ENCODE measurements at places on chromosomes 6 and 20. TPM values are rescaled to one million over a fixed set of nuclear protein-coding genes. Genes with fewer than 3 reads are reported as not detected.

DNA sequence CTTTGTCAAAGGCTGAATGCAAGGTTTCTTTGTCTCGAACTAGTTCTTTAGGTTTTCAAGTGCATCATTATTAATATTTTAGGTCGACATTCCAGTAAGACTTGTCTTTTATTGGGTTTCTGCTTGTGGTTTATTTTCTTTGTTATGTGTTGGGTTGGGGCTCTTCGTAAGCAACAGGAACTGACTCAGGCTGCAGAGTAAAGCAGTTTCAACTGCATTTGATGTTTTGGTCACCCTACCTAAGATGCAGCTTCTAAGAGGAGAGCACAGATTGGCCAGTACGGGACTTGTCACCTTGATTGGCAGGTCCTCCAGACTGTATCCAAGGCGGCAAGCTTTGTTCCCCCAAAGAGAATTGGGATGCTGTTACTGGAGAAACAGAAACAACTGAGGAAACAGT lies 149.5 kb upstream of the SULF2 start:
- no peaks in the 10 kb centered on the region for H3K36me3 ChIP-seq

The FILIP1 gene
- 2.0 TPM for total RNA-seq

- H3K4me3 ChIP-seq: no peak overlapping the region
- peak; percentile 65 for DNase-seq
- no peaks in the 10 kb centered on the region for H3K36me3 ChIP-seq
- no peaks in the 10 kb centered on the region for H3K27me3 ChIP-seq
Measured at GRCh38 chr6:96234444-96234843, 218.7 kb downstream of the FUT9 start.

DNA sequence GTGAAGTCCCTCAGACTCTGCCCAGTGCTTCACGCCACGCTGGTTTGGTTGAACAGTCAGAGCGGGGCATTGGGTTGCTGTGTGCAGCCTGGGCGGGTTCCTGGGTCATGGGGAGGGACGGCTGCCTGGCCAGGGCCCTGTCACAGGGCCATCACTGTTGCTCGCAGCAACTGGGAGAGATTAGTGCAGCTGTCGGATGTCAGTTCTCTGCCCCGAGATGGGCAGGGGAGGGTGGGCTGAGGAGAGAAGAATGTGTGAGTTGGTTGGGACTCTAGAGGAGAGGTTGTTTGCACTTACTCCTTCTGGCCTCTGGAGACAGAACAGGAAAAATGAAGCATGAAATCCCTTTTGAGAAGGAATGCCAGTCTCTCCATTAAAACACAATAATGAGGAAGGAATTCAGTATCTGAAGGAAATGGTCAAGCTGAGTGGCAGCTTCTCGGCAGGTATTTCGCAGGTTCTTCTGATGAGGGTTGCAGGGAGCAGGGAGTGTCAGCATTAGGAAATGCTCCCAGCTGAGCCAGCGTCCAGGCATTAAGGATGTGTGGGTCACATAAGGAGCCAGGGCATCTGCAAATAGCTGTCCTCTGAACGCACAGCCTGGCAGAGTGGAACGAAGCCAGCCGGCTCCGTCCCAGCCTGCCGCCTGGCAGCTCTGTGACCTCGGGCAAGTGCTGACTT lies 95.9 kb downstream of the SSR1 start:
- no peak for DNase-seq
- H3K36me3 ChIP-seq: peaks cover 21% of the 10 kb centered on the region
- no peak overlapping the region for H3K27ac ChIP-seq
- H3K27me3 ChIP-seq: no peaks in the 10 kb centered on the region
- no peak overlapping the region for H3K4me3 ChIP-seq

The LMBRD1 gene
- total RNA-seq: 22.0 TPM

DNA sequence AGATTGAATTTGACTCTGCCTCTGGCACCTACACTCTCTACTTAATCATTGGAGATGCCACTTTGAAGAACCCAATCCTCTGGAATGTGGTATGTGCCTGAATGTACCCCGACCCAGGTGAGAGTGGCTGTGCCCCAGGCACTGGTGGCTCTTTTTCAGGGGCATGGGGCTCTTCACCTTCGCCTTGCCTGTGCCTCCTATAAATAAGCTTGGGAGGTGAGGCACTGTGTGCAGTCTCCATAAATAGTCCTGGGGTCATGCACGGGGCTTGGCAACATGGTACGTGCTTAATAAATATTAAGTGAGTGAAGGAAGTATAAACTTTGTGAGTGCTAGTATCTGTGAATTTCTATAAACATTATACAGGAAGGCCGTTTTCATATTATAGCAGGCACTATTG lies 33.0 kb downstream of the GHRH start:
- H3K36me3 ChIP-seq: peaks cover 76% of the 10 kb centered on the region
- no peak overlapping the region for H3K27ac ChIP-seq
- no peaks in the 10 kb centered on the region for H3K4me1 ChIP-seq
- no peak for DNase-seq

- H3K27me3 ChIP-seq: no peaks in the 10 kb centered on the region
- no peaks in the 10 kb centered on the region for H3K36me3 ChIP-seq
- H3K4me3 ChIP-seq: no peak overlapping the region
- H3K27ac ChIP-seq: no peak overlapping the region
Measured at GRCh38 chr20:12821249-12821648, 187.5 kb upstream of the SPTLC3 start.

DNA sequence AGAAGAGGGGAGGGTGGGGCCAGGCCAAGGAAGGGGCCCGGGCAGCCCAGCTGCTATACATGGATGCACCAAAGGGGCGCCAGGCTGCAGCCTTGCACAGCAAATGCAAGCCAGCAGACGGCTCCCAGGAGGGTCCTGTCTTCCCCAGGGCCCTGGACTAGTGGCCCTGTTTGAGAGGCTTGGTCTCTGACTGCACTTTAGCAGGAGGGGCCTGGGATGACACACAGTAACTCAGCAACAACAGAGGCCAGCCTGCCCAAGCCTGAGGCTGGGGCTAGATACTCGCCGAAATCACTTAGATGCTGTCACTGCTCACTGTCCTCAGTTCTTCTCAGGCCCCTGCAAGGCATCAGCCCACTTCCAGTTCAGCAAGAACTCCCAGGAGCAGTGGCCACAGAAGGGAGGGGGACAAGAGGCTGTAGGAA lies 73.5 kb downstream of the TRAM2 start:
- H3K27ac ChIP-seq: peak overlapping the region; percentile 85
- peaks cover 41% of the 10 kb centered on the region for H3K4me1 ChIP-seq
- peaks cover 49% of the 10 kb centered on the region for H3K36me3 ChIP-seq

The CNR1 gene
- total RNA-seq: 0.84 TPM

The TMEM74B gene
- 2.1 TPM for total RNA-seq

GRCh38 chr6:40877362-40877761 lies 161.7 kb downstream of the UNC5CL start:
- H3K27me3 ChIP-seq: peaks cover 5% of the 10 kb centered on the region
- no peak overlapping the region for H3K27ac ChIP-seq
- DNase-seq: no peak
- H3K4me1 ChIP-seq: no peaks in the 10 kb centered on the region

GRCh38 chr20:59320854-59321647 lies 20.6 kb downstream of the EDN3 start:
- no peaks in the 10 kb centered on the region for H3K27me3 ChIP-seq
- DNase-seq: no peak
- no peaks in the 10 kb centered on the region for H3K36me3 ChIP-seq
- H3K27ac ChIP-seq: no peak overlapping the region

- no peaks in the 10 kb centered on the region for H3K4me1 ChIP-seq
- H3K36me3 ChIP-seq: no peaks in the 10 kb centered on the region
- H3K4me3 ChIP-seq: no peak overlapping the region
- H3K27me3 ChIP-seq: peaks cover 7% of the 10 kb centered on the region
Measured at GRCh38 chr6:159119791-159120190, 49.4 kb upstream of the FNDC1 start.

- peak overlapping the region; percentile 22 for H3K4me3 ChIP-seq
- peak overlapping the region; percentile 43 for H3K27ac ChIP-seq
- H3K27me3 ChIP-seq: no peaks in the 10 kb centered on the region
- no peaks in the 10 kb centered on the region for H3K36me3 ChIP-seq
- peaks cover 6% of the 10 kb centered on the region for H3K4me1 ChIP-seq
Measured at GRCh38 chr20:53763707-53764414, 170.2 kb upstream of the ZNF217 start.

DNA sequence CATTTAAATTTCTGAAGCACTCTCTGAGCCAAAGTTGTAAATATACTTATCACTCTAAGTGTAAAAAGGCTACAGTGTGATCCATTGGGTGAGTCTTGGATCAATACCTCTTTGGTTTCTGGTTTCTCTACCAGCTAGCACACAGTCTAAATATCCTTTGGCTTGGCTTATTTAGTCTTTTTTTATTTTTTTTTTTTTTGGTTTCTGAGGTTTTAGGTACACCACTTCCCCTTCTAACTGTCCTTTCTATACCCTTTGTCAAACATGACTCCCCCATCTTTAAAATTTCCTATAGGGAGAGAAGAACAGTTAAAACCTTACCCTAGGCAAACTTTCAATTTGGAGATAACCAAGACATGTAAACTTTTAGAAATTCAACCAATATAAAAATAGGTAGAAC lies 379.0 kb downstream of the PHF3 start:
- no peaks in the 10 kb centered on the region for H3K36me3 ChIP-seq
- no peak overlapping the region for H3K27ac ChIP-seq
- no peak overlapping the region for H3K4me3 ChIP-seq
- H3K4me1 ChIP-seq: no peaks in the 10 kb centered on the region

DNA sequence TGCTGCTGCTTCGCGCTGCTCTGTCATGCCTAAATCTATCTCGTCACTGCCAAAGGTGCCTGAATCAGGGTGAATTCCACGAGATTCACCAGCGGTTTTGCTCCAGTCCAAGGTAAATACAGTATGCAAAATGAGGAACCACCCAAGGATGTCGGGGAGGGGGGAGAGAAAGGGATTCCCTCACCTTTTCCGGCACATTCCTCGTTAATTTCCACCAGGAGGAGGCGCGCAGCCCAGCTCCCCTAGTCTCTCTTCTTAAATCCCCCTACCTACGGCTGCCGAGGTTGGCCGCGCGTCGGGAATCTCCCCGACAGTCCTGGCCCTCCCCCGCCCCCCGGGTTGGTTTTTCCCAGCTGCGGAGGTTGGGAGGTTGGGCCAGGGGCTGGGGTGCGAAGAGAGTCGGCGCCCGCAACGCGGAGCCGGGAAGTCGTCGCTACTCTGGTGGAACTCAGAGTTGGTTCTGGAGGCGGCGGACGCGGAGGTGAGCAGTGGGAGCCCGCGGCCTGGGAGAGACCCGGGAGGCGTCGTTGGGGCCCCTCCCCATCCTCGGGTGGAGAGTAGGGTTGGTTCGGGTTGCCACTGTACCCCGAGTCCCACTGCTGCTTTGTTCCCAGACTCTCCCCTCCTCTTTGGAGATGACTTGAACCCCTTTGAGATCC lies at the start of gene TPBG:
Gene TPBG, plus strand, starts transcription at position 390 of the 659 bp plus-strand sequence. CDS start 1,145 bp downstream, outside the sequence.
- H3K27me3 ChIP-seq: peaks cover 2% of the 10 kb centered on the region
- peaks cover 20% of the 10 kb centered on the region for H3K4me1 ChIP-seq
- DNase-seq: peak; percentile 85
- peak within 1 kb of the TSS; percentile 83 for H3K4me3 ChIP-seq

DNA sequence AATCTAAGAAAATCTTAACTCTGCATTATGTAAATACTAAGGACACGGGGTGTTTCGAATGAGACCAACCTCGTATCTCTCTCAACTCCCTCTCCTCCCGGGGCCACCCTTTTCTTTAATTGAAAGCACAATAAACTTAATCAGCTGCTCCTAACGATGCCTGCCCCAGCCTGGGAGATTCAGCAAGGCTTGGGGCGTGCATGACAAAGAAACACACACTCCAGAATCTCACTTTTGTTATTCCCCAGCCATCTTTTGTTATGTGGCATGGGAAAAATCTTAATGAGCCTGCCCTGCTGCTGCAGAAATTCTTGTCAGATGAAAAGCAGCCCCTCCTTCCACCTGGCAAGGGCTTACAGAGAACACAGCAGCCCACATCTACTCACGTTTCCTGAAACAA lies 117.4 kb downstream of the TTLL2 start:
- H3K27ac ChIP-seq: no peak overlapping the region
- DNase-seq: no peak
- H3K4me3 ChIP-seq: no peak overlapping the region
- no peaks in the 10 kb centered on the region for H3K4me1 ChIP-seq
- no peaks in the 10 kb centered on the region for H3K36me3 ChIP-seq
- peaks cover 3% of the 10 kb centered on the region for H3K27me3 ChIP-seq

GRCh38 chr6:45419571-45420082 lies 41.9 kb upstream of the SUPT3H start:
- DNase-seq: peak; percentile 43
- peak overlapping the region; percentile 86 for H3K4me3 ChIP-seq
- peaks cover 23% of the 10 kb centered on the region for H3K4me1 ChIP-seq

- no peak overlapping the region for H3K4me3 ChIP-seq
- DNase-seq: no peak
- no peak overlapping the region for H3K27ac ChIP-seq
- no peaks in the 10 kb centered on the region for H3K36me3 ChIP-seq
Measured at GRCh38 chr20:23032750-23033078, 2.4 kb upstream of the SSTR4 start.

DNA sequence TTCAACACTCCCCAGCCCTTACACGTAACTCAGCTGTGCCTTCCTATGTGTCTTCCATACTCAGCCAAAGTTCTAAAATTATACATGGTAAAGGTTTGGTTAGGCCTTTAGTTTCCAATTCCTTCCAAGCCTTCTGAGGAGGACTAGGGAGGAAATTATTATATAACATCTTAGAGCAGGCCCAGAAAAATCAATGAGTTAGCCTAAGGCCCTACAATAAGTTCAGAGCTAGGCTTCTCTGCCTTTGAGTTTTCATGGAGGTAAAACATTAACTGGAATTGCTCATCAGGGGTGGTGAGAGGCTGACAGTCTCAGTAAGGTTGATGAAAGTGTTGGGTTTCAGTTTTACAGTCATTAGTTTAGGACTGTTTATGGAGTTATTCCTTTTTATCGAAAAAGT lies 286.0 kb downstream of the ADGB start:
- H3K4me1 ChIP-seq: no peaks in the 10 kb centered on the region
- H3K27ac ChIP-seq: no peak overlapping the region
- H3K4me3 ChIP-seq: no peak overlapping the region
- no peaks in the 10 kb centered on the region for H3K36me3 ChIP-seq
- no peak for DNase-seq

- no peak overlapping the region for H3K4me3 ChIP-seq
- DNase-seq: peak; percentile 6
- H3K4me1 ChIP-seq: no peaks in the 10 kb centered on the region
- peaks cover 9% of the 10 kb centered on the region for H3K27me3 ChIP-seq
- no peaks in the 10 kb centered on the region for H3K36me3 ChIP-seq
- no peak overlapping the region for H3K27ac ChIP-seq
Measured at GRCh38 chr20:11676630-11677287, 240.9 kb upstream of the BTBD3 start.

- H3K4me3 ChIP-seq: no peak overlapping the region
- peaks cover 3% of the 10 kb centered on the region for H3K27me3 ChIP-seq
- no peak overlapping the region for H3K27ac ChIP-seq
- no peak for DNase-seq
Measured at GRCh38 chr6:4268171-4268570, 132.8 kb upstream of the ECI2 start.
